Peyer's patch (tissue), 4 donors: ENCODE measurements at places on chromosomes 12 and 14. TPM values are rescaled to one million over a fixed set of nuclear protein-coding genes. Genes with fewer than 3 reads are reported as not detected.

GRCh38 chr12:62258941-62259630 lies 1.1 kb upstream of the USP15 start:
- DNase-seq: no peak

GRCh38 chr12:113899561-113900471 lies 66.3 kb downstream of the RBM19 start:
- DNase-seq: no peak

- no peak for DNase-seq
Observed at GRCh38 chr14:98169170-98169587, 1102.8 kb downstream of the BCL11B start.

GRCh38 chr12:114691196-114691595 lies 7.2 kb upstream of the TBX3 start:
- no peak for DNase-seq

DNA sequence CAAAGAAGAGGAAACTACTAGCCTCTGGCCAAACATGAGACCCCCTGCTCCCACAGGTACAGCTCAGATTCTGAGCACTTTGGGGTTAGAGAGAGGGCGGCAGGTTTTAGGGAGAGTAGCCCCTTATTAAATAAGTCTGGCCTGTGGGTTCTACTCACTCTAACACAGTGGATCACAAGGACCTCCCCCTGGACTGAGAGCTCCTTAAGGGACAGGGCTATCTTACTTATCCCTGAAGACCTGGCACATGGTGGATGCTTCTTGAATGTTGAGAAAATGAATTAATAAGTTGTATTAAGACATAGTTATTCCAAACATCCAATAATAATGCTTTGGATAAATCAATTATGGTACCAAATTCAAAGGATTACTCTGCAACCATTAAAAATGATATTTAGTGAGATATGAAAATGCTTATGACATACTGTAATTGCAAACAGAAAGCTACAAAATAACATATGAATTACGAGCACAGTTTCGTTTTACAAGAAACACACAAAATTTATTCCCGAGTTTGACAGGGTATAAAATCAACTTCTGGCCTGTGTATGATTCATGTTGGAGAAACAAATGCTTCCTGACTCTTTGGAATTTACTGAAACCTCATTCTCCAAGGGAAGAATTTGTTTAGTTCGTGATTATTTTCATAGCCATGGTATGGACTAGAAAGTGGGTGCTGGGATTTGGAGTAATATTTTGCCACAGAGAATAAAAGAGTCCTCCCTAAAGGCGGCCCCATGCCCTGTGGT lies 59.3 kb upstream of the BDKRB2 start:
- no peak for DNase-seq

DNA sequence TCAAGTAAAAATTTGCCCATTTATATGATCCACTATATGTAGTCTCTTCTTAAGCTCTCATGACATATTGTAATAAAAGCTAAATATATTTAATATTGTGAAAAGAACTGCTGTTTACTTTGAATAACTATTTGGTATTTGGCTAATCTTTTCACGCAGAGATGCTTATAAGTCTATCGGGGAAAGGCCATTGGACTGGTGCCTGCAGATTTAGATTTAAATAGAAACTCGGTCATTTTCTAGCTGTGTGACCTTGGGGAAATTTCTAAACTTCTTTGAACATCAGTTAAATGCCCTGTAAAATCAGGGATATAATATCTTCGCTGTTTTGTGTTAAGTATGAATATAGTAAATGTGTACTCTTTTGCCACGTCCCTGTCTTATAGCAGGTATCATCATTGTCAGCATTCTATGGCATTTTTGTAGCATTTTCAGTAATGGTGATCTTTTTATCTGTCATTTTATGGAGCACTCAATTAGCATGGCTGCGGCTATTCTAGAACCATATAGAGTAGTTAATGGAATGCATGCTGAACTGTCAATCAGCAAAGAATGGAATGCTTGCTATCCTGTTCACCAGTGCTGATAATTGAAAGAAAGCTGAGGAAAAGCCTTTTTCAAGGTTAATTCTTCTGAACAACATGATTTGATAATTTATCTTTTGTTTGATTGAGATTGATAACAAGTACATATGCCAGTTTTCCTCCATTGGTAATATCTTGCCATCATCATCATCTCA lies 181.2 kb downstream of the TMTC2 start:
- DNase-seq: no peak

DNA sequence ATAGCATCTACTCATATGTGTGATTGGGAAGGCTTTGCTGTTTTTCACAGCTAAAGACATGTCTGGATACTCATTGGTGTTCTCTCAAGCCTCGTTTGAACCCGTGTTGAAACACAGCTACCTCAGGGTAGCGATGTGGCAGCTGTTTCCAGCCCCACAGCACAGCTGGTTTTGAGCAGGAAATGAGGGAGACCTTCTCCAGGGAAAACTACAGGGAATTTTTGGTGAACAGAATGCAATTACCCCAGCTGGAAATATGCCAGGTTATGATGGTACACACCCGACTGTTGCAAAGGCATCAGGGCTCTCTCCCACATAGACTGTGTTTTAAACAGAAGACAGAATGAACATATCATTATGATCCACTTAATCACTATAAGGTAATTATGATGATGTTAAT lies 828.9 kb downstream of the VRK1 start:
- no peak for DNase-seq

DNA sequence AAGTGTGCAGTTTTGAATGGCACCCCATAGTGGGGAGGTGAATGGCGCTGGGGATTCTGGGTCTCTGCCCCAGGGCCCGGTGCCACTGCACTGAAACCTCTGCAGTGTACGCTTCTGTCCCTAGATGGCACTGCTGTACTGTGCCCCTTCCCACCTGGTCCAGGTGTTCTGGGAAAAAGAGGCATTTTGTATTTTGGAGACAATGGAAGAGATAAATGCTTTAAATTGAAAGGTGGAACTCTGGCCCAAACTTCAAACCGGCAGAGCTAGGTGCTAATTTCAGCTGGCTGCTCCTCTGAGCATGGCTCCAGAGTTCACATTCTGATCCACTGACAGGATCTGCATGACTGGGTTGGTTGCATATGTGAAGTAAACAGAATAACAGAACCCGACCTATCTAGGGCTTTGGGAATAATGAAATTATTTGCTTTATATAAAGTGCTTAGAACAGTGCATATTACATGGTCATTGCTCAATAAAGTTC lies 52.2 kb downstream of the KRT80 start:
- DNase-seq: no peak

GRCh38 chr12:29463198-29463597 lies 34.3 kb downstream of the OVCH1 start:
- no peak for DNase-seq

CATSPERB gene
- 6.8 TPM for total RNA-seq

OVCH1 gene
- 0.40 TPM for total RNA-seq

NANOG gene
- total RNA-seq: not detected
